Activated naive CD4-positive, alpha-beta T cell treated with anti-CD3 and anti-CD28 coated beads, Interleukin-2, amount 10 ng/mL, durations not matched to agents 7 days and 5 days (primary cell): ENCODE measurements at places on chromosomes 3 and 15.
A peak's percentile ranks its signal among the peaks of the same experiment; 100 is the strongest.

DNA sequence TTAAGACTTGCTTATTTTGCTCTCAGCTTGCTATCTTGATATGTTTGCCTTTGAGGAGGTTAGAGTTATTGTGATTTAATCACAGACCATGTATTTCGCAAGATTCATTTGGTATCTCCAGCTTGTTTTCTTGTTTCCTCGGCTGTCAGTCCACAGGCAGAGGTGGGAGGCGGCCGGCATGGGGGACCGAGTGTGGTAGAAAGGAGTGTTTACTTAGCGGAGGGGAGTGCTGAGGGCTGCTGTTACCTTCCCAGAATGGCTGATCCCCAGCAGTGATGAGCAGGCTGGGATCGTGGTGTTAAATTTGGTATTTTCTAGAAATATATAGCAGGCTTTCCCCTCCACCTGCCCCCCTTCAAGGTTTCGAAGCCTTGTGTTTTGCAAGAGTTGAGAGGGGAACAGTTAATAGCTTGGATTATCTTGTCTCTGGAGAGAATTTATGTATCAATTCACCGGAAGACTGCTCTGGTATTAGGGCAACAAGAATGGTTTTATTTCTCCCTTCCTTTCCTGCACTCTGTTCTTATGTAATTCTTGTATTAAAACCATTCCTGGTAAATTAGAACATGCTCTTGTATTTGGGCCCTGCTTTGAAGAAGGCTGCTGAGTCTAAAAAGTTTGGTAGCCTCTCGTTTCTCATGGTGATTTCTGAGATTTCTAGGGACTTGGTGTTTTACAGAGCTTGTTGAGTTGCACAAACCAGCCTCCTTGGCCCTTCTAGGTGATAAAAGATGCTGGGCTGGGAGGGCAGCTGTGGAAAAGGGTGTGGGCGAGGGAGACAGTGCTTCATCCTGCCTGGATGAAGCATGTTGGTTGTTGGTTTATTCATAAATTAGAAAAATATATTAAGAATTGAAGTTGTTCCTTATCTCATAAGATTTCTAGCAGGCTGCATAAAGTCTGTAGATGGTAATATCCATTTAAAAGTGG is 151.4 kb downstream of the IGF1R start:
- DNase-seq: no peak
- no peak overlapping the region for H3K4me3 ChIP-seq
- H3K36me3 ChIP-seq: no peaks in the 10 kb centered on the region
- no peaks in the 10 kb centered on the region for H3K27me3 ChIP-seq

DNA sequence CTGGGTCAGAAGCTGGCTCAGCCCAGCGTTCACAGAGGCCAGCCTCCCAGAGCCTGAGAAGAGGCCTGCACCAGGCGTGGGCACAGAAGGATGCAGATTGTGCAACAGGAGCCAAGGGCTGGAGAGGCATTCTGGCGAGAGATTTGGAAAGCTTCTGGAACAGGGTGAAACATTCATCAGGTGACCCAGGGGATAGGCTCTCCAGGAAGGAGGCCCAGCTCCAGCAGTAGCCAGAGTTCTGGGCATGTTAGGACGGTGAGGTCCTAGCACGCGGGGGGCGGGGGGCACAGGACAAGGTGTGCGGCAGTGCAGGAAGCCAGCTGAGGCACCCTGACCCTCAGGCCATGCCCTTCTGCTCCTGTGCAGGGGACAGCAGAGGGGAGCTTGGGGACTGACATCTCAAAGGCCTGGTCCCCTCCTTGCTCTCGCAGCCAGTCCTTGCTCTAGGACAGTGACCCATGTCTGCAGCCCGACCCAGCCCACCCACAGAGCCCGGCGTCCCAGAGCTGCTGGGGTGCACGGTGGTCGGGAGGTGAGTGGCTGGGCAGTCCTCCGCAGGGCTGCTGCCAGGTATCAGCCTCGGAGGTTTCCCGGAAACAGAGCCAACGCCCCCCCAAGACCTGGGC is 111.7 kb upstream of the KLF13 start:
- peaks cover 10% of the 10 kb centered on the region for H3K27me3 ChIP-seq
- peaks cover 65% of the 10 kb centered on the region for H3K4me1 ChIP-seq
- peak overlapping the region; percentile 69 for H3K4me3 ChIP-seq
- peaks cover 11% of the 10 kb centered on the region for H3K36me3 ChIP-seq
- DNase-seq: no peak
- peak overlapping the region; percentile 91 for H3K27ac ChIP-seq

DNA sequence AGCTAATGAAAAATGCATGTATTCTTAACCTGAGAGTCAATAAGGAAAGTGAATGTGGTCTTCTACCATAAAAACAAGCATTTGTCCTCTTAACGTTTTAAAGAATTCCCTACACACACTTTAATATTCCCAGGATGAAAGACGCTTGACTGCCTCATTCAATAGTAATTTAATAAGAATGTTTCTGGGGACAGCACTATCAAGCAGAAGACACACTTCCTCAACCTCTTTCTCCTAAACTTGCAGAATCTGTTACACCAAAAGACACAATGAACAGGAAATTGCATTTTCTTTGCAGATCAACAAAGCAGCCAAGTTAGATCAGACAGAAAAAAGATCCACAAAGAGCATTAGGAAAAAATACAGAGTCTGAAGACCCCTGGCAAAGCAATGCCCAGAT is 97.7 kb downstream of the PLCH1 start:
- no peaks in the 10 kb centered on the region for H3K27me3 ChIP-seq
- H3K27ac ChIP-seq: no peak overlapping the region
- H3K4me3 ChIP-seq: no peak overlapping the region
- no peaks in the 10 kb centered on the region for H3K4me1 ChIP-seq
- DNase-seq: no peak
- no peaks in the 10 kb centered on the region for H3K36me3 ChIP-seq

DNA sequence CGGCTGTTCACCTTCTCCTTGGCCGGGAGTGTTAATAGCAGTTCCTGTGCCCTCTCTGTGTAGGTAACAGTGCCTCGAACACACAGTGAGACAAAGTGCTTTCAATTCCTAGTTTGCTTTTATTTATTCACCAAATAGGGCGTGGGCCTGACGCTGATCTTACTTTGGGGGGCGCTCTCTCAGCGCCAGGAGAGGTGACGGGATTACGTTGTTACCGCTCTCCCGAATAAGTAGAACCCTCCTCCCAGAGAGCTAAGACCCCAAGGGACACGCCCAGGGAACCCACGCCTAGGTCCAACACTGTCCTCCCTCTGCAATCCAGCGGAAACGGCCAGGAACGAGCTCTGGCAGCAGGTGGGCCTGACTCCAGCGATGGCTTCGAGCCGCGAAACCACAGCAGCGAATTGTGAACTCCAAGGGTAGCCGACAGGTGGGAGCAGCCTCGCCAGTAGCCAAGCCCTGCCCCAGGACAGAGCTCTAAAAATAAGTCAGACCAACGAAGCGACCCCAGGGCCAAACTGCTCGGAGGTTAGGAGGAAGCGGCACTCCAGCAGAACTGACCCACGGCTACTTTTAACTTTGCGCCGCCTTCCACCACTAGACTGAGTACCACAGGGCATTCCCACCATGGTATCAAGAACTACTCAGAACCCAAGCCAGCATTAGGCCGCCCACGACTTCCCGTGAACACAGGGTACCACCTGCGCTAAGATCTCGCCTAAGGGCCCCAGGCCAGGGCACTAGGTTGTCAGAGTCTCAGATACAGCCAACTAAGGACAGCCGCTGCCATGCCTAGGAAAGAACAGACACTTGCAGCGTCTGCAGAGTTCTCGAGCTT is 1.6 kb upstream of the SIN3A start:
- peak overlapping the region; percentile 100 for H3K27ac ChIP-seq
- peaks cover 1% of the 10 kb centered on the region for H3K36me3 ChIP-seq
- peak overlapping the region; percentile 89 for H3K4me3 ChIP-seq
- DNase-seq: peak; percentile 65
- H3K4me1 ChIP-seq: peaks cover 32% of the 10 kb centered on the region

- no peak overlapping the region for H3K4me3 ChIP-seq
- DNase-seq: no peak
- H3K36me3 ChIP-seq: no peaks in the 10 kb centered on the region
These were observed 179.4 kb upstream of the ADAMTS9 start for GRCh38 chr3:64867224-64867623.

DNA sequence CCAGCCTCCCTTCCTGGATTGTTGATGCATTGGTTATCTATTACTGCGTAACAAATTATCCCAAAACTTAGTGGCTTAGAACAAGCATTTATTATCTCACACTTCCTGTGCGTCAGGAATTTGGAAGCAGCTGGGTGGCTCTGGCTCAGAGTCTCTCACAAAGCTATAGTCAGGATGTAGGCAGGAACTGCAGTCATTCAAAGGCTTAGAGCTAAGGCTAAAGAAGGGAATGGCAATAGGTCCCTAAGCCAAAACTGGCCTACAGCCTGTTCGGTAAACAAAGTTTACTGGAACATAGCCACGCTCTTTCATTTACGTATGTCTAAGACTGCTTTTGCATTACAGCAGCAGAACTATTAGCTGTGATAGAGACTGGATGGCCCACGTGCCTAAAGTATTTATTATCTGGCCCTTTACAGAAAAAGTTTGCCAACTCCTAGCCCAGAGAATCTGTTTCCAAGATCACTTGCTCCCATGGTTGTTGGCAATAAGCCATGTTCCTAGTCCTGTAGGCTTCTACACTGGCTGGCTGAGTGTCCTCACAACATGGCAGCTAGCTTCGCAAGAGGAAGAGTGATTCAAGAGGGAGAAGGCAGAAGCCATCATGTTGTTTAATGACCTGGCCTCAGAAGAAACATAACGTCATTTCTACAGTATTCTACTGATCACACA is 132.4 kb downstream of the SNRK start:
- H3K27me3 ChIP-seq: no peaks in the 10 kb centered on the region
- no peak overlapping the region for H3K4me3 ChIP-seq
- H3K4me1 ChIP-seq: peaks cover 4% of the 10 kb centered on the region
- no peak overlapping the region for H3K27ac ChIP-seq
- DNase-seq: no peak

DNA sequence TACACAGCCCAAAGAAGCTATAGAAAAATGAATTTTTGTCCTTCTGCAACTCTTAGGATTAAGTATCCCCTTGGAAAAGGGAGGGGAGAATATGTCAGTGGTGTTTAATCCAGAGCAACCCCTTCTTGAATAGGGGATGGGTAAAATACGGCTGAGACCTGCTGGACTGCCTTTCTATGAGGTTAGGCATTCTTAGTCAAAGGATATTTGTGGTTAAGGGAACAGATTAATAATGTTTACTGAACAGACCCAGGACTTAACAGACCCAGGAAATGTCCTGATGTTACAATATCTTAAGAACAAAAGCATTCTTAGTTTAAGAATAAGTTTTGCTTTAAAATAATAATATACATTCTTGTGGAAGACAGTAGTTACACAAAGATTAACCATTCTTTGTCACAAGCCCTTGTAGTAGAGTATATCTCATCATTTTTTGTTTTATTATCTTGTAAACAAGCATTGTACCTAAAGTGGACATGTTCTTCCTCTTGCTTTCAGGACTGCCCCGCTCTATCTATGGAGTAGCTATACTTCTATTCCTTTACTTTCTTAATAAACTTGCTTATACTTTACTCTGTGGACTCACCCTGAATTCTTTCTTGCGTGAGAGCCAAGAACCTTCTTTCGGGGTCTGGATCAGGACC is 43.8 kb upstream of the B3GALNT1 start:
- DNase-seq: no peak
- no peaks in the 10 kb centered on the region for H3K36me3 ChIP-seq
- H3K27me3 ChIP-seq: no peaks in the 10 kb centered on the region

GRCh38 chr3:190785047-190785446 is 77.4 kb downstream of the GMNC start:
- H3K4me3 ChIP-seq: no peak overlapping the region
- H3K27ac ChIP-seq: no peak overlapping the region
- no peaks in the 10 kb centered on the region for H3K36me3 ChIP-seq
- H3K4me1 ChIP-seq: no peaks in the 10 kb centered on the region

DNA sequence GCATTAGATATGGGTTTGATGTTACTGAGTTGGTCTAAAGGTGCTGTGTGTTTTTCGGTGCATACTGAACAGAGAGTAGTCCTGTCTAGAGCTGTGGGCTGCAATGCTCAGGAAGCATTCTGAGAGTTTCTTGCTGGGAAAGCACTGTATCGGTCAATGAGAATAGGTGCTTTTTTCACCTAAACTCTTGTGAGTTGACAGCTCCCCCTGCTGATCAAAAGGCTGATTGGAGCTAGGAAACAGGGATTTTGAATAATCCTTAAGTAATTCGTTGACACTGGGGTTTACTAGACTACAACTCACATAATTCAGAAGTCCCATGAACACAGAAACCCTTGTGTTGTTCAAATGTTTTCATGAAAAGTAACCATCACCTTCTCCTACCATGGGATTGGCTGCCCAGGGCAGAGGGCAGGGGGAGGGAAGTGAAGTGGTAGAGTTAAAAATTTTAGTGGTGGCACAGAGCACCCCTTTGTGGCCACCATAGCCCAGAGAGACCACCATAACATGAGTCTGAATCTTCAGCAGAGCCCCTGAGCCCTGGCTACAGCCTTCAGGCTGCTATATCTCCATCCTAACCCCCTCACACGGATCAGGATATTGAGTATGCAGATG is 13.0 kb upstream of the MANF start:
- H3K27me3 ChIP-seq: peaks cover 9% of the 10 kb centered on the region
- no peaks in the 10 kb centered on the region for H3K36me3 ChIP-seq

DNA sequence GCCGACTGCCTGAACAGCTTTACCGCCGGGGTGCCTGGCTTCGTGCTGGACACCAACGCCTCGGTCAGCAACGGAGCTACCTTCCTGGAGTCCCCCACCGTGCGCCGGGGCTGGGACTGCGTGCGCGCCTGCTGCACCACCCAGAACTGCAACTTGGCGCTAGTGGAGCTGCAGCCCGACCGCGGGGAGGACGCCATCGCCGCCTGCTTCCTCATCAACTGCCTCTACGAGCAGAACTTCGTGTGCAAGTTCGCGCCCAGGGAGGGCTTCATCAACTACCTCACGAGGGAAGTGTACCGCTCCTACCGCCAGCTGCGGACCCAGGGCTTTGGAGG is 815 bp downstream of the SPINT1 start:
- H3K27ac ChIP-seq: no peak overlapping the region
- peak; percentile 65 for DNase-seq
- H3K36me3 ChIP-seq: no peaks in the 10 kb centered on the region
- H3K4me1 ChIP-seq: peaks cover 35% of the 10 kb centered on the region
- H3K4me3 ChIP-seq: peak overlapping the region; percentile 79
- peaks cover 65% of the 10 kb centered on the region for H3K27me3 ChIP-seq

- H3K4me1 ChIP-seq: no peaks in the 10 kb centered on the region
- H3K4me3 ChIP-seq: no peak overlapping the region
- H3K36me3 ChIP-seq: no peaks in the 10 kb centered on the region
- DNase-seq: no peak
- H3K27me3 ChIP-seq: no peaks in the 10 kb centered on the region
These were observed 420.4 kb downstream of the TIGIT start for GRCh38 chr3:114714237-114714636.

DNA sequence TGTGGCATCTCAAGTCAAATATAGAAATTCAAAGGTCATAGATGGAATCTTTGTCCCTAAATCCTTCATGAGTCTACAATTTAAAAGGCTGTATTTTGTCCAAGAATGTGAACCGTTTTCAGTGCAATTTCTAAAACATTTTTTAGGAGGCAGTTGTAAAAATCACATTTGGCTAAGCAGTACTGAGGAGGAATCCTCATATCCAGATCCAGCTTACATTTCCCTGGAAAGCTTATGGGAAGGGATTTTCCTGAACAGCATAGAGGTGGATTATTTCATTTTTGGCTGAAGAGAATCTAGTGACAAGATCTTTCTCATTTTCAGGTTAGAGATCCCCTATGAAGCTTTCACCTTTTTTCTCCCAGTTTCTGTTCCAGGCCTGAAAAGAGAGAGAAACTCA is 178.4 kb downstream of the POLR2M start:
- no peak overlapping the region for H3K27ac ChIP-seq
- H3K4me1 ChIP-seq: no peaks in the 10 kb centered on the region
- H3K36me3 ChIP-seq: no peaks in the 10 kb centered on the region

GRCh38 chr15:79919090-79919748 is 22.4 kb upstream of the MTHFS start:
- peaks cover 23% of the 10 kb centered on the region for H3K4me1 ChIP-seq
- DNase-seq: no peak
- H3K4me3 ChIP-seq: no peak overlapping the region
- no peak overlapping the region for H3K27ac ChIP-seq
